Posterior cingulate gyrus (tissue), 11 donors: ENCODE measurements at places on chromosomes 4 and X.

GRCh38 chrX:19350941-19351384 is 7.2 kb downstream of the PDHA1 start:
- DNase-seq, result no peak

- DNase-seq, result no peak
These were observed 203.3 kb upstream of the ZIC3 start for GRCh38 chrX:137362583-137362982.

- no peak for DNase-seq
These were observed 186.7 kb upstream of the VEGFC start for GRCh38 chr4:176979416-176979815.

DNA sequence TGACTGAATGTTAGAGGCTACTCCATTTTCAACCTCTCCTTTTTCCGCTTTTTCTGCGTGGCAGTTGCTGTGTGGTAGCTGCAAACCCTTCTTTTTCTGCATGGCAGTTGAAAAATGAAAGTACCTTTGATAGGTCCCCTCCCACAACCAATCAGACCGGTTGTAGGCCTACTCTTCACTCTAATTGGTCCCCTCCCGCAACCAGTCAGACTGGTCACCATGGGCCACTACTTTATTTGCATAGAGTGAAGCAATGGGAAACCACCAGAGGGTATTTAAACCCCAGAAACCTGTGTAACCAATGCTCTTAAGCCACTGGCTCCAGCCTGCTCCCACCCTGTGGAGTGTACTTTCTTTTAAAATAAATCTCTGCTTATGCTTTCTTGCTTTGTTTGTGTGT is 877.8 kb downstream of the FAM133A start:
- DNase-seq, result no peak

GRCh38 chr4:85358831-85359230 is 116.1 kb upstream of the ARHGAP24 start:
- DNase-seq, result no peak

GRCh38 chrX:86460760-86461159 is 312.5 kb downstream of the DACH2 start:
- no peak for DNase-seq
